Vagina (tissue), 2 donors: ENCODE measurements at places on chromosomes 13 and 19. TPM values are rescaled to one million over a fixed set of nuclear protein-coding genes. Genes with fewer than 3 reads are reported as not detected.

SBK3 gene
- not detected for total RNA-seq

GRCh38 chr13:93145199-93145598 lies 81.4 kb upstream of the GPC6 start:
- no peak overlapping the region for H3K4me3 ChIP-seq
- H3K36me3 ChIP-seq = no peaks in the 10 kb centered on the region
- no peak overlapping the region for H3K27ac ChIP-seq
- no peak for DNase-seq
- H3K27me3 ChIP-seq = no peaks in the 10 kb centered on the region

DNA sequence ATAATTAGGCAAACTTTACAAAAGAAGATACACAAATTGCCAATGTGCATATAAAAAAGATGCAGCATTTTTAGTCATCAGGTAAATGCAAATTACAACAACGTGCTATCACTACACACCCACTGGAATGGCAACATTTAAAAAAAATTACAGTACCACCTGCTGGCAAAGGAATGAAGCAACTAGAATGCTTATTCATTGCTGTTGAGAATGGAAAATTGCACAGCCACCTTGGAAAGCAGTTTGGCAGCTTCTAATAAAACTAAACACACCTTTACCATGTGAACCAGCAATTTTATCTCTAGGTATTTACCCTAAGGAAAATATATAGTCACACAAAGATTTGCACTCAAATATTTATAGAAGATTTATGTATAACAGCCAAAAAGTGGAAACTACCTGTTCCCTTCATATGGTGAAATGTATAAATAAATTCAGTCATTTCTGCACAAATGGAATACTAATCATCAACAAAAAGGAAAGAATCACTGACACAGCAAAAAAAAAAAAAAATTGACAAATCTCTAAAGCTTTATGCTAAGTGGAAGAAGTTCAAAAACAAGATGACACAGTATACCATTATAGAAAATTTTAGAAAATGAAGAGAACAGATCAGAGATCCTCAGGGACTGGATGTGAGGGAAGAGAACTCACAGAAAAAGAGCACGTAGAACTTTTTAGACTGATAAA lies 30.3 kb downstream of the OXGR1 start:
- DNase-seq = no peak
- H3K27me3 ChIP-seq = no peaks in the 10 kb centered on the region
- no peak overlapping the region for H3K27ac ChIP-seq
- no peaks in the 10 kb centered on the region for H3K4me1 ChIP-seq
- H3K36me3 ChIP-seq = no peaks in the 10 kb centered on the region

DNA sequence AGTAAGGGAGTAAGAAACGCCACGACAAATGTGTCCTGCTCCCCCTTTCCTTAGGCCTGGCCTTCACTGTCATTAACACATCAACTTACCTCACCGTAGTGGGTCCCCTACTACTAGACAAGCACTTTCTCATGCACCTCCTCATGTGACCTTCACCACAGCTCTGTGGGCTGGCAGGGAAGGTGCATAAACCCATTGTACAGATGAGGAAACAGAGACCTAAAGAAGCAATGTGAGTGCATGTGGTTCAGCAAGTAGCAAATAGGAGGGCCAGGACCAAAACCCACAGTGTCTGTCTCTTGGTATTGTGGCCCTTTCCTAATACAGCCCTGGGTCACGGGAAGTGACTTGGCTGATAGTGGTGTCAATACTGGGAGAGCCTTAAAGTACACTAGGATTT lies 5.3 kb downstream of the CCDC70 start:
- H3K27ac ChIP-seq = no peak overlapping the region
- no peaks in the 10 kb centered on the region for H3K4me1 ChIP-seq
- no peaks in the 10 kb centered on the region for H3K27me3 ChIP-seq
- H3K4me3 ChIP-seq = no peak overlapping the region
- H3K36me3 ChIP-seq = no peaks in the 10 kb centered on the region

- no peak for DNase-seq
- H3K27ac ChIP-seq = no peak overlapping the region
- H3K4me3 ChIP-seq = no peak overlapping the region
- H3K4me1 ChIP-seq = peaks cover 14% of the 10 kb centered on the region
- H3K36me3 ChIP-seq = no peaks in the 10 kb centered on the region
These were observed 5.4 kb downstream of the UCHL3 start for GRCh38 chr13:75554981-75555380.

- peaks cover 25% of the 10 kb centered on the region for H3K4me1 ChIP-seq
- no peaks in the 10 kb centered on the region for H3K27me3 ChIP-seq
These were observed 37.3 kb downstream of the EFNB2 start for GRCh38 chr13:106498158-106498557.

- H3K27me3 ChIP-seq = no peaks in the 10 kb centered on the region
- H3K4me1 ChIP-seq = peaks cover 85% of the 10 kb centered on the region
- DNase-seq = no peak
- peak overlapping the region; percentile 99 for H3K27ac ChIP-seq
- peak overlapping the region; percentile 34 for H3K4me3 ChIP-seq
These were observed 4.8 kb downstream of the STK24 start for GRCh38 chr13:98571955-98572662.

- peak overlapping the region; percentile 97 for H3K27ac ChIP-seq
- H3K4me3 ChIP-seq = no peak overlapping the region
- H3K27me3 ChIP-seq = no peaks in the 10 kb centered on the region
- peak; percentile 86 for DNase-seq
- no peaks in the 10 kb centered on the region for H3K36me3 ChIP-seq
- peaks cover 23% of the 10 kb centered on the region for H3K4me1 ChIP-seq
These were observed 3.7 kb downstream of the JUNB start for GRCh38 chr19:12794971-12795381.

KLK4 gene
- total RNA-seq = not detected

ZNF90 gene
- total RNA-seq = 5.4 TPM

GRCh38 chr13:97185751-97186150 lies 36.4 kb upstream of the MBNL2 start:
- no peak for DNase-seq
- H3K27me3 ChIP-seq = no peaks in the 10 kb centered on the region
- no peaks in the 10 kb centered on the region for H3K36me3 ChIP-seq
- H3K4me1 ChIP-seq = peaks cover 4% of the 10 kb centered on the region
- H3K27ac ChIP-seq = no peak overlapping the region
- H3K4me3 ChIP-seq = no peak overlapping the region

- H3K4me3 ChIP-seq = no peak overlapping the region
- H3K27me3 ChIP-seq = no peaks in the 10 kb centered on the region
- DNase-seq = no peak
- no peaks in the 10 kb centered on the region for H3K4me1 ChIP-seq
These were observed 9.5 kb upstream of the LILRB4 start for GRCh38 chr19:54653181-54653809.

GRCh38 chr19:49458567-49458903 lies 5.5 kb downstream of the ALDH16A1 start:
- peaks cover 40% of the 10 kb centered on the region for H3K4me1 ChIP-seq
- H3K27ac ChIP-seq = peak overlapping the region; percentile 95
- H3K36me3 ChIP-seq = no peaks in the 10 kb centered on the region
- H3K4me3 ChIP-seq = no peak overlapping the region
- no peaks in the 10 kb centered on the region for H3K27me3 ChIP-seq

CALR3 gene
- total RNA-seq = not detected

DNA sequence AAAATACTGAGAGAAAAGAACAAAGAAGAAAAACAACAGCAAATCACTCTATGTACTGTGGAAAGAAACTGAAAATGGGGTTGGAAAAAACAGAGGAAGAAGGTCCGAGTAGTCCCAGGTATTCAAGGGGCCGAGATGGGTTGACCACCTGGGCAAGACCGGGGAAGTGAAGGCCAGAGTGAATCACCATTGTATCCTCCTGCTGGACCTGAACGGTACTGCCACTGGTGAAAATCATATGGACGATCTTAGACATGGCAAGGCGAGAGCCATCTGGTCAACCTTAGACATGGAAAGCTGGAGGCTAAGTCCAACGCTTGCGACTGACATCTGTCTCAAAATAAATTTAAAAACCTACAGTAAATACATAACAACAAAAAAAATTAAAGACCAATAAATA lies 44.4 kb upstream of the ZNF91 start:
- H3K36me3 ChIP-seq = no peaks in the 10 kb centered on the region
- H3K4me3 ChIP-seq = no peak overlapping the region
- H3K27me3 ChIP-seq = no peaks in the 10 kb centered on the region
- no peak for DNase-seq
- no peaks in the 10 kb centered on the region for H3K4me1 ChIP-seq

DNA sequence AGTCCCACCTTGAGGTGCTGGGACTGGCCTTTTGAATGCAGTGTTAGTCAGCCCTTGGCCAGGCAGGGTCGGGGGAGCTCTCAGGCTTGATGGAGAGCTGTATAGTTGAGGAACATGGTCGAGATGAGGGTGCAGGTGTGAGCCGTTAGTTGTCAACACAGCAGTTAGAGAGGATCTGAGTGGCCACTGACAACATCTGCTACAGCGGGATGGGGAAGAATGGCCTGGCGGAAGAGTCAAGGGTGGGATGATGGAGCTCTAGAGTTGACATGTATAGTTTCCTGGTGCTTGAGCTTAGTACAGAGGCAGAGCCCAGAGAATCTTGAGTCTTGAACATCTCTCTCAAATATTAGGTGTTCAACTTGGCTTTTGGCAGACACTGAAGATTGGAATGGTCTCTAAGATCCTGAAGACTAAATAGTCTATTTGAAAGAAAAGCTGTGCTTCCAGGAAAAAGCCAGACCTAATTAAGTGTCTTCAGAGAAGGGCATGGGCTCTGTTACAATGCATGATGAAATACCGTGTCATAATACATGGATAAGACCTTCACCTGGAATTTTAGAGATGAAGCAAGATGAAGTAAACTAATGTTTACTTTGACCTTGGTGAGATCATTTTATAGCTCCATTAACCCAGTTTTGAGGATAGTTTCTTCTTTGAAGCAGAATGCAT lies 9.7 kb downstream of the PCCA start:
- peaks cover 43% of the 10 kb centered on the region for H3K4me1 ChIP-seq
- no peak overlapping the region for H3K27ac ChIP-seq
- H3K36me3 ChIP-seq = no peaks in the 10 kb centered on the region
- no peak overlapping the region for H3K4me3 ChIP-seq
- no peaks in the 10 kb centered on the region for H3K27me3 ChIP-seq
- DNase-seq = no peak
